ENCODE measurements at places on chromosomes 7 and 10. TPM values are rescaled to one million over a fixed set of nuclear protein-coding genes. Genes with fewer than 3 reads are reported as not detected.
A peak's percentile ranks its signal among the peaks of the same experiment; 100 is the strongest.

The SPDYE2 gene
- total RNA-seq, result 0.31 TPM

The CDH23 gene
- total RNA-seq, result 20.1 TPM

DNA sequence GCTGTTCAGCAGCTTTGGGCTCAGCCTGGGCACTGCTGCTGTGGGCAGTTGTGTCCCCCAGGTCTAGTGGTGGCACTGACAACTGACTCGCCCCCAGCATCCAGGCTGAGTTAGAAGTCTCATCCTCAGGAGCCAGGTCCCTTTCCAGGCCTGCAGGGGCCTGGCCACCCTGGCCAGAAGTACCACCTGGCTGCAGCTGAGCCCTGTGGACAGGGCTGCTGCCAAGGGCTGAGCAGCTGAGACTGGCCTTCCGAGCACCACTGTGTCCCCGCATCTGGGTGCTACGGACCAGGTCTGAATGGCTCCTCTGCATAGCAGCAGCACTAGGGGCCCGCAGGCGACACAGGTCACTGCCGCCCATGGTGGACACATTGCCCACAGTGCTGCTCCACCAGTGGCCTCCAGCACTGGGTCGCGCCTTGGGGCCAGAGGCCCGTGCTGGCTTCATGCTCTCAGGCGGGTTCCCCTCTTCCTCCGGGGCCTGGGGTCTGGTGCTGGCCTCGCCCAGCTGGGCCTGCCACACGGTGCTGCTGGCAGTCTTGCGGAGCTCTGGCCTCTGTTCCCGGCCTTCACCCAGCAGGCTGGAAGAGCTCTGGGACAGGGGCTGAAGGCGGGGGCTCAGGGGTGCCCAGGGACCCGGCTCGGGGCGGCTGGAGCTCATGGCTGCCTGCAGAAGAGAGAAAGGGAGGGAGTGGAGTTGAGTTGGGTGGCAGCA is 6.2 kb downstream of the GPRIN2 start:
- DNase-seq, result peak; percentile 59

- DNase-seq, result no peak
Measured at GRCh38 chr10:44046605-44047004, 338.3 kb downstream of the CXCL12 start.

GRCh38 chr7:150903606-150904005 is 51.3 kb downstream of the AOC1 start:
- no peak for DNase-seq

Measured in sciatic nerve (tissue), 2 donors.